Activated T-helper 1 cell treated with anti-CD3 and anti-CD28 coated beads, Interleukin-12 subunit alpha, Interleukin-12 subunit beta, Interleukin-2, Interleukin-4 antibody, amounts not matched to agents 30 ng/mL and 10 ng/mL and 1 ng/mL, durations not matched to agents 14 hours and 24 hours and 36 hours (primary cell): ENCODE measurements at places on chromosomes 1 and 21. TPM values are rescaled to one million over a fixed set of nuclear protein-coding genes. Genes with fewer than 3 reads are reported as not detected.

FCRL5 gene
- total RNA-seq, result not detected in 2 replicates

TMEM54 gene
- 0.78 and 1.0 TPM in 2 replicates for total RNA-seq

NOL9 gene
- 50.4 and 58.9 TPM in 2 replicates for total RNA-seq

- DNase-seq, result no peak
- H3K27ac ChIP-seq, result no peak overlapping the region
- no peak overlapping the region for H3K4me3 ChIP-seq
- peaks cover 35% of the 10 kb centered on the region for H3K4me1 ChIP-seq
- H3K36me3 ChIP-seq, result peaks cover 52% of the 10 kb centered on the region
- H3K27me3 ChIP-seq, result no peaks in the 10 kb centered on the region
Observed at GRCh38 chr1:111704240-111704639, 35.0 kb downstream of the INKA2 start.

GRCh38 chr1:205436776-205437410 lies 15.0 kb upstream of the LEMD1 start:
- no peak for DNase-seq
- H3K4me3 ChIP-seq, result no peak overlapping the region
- H3K27me3 ChIP-seq, result peaks cover 20% of the 10 kb centered on the region

RGL1 gene
- total RNA-seq, result 2.7 and 2.8 TPM in 2 replicates

DNA sequence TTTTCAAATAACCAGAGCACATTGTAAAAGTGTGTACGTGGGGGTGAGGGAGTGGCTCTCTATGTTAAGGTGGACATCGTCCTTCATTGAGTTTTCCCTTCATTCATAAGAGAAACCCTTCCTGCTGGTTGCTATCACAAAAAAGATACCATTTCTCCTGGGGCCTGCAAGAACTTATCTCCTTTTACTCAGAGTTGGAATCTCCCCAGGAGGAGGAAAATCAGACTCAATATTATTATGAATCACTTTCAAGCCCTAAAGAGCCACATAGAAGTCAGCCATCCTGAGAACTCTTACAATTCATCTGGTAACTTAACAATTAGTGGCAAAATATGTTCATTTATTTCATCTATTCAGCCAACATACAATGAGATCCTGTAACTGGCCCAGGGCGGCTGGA lies 27.1 kb upstream of the TGFBR3 start:
- H3K4me1 ChIP-seq, result no peaks in the 10 kb centered on the region
- H3K4me3 ChIP-seq, result no peak overlapping the region
- no peak for DNase-seq
- no peaks in the 10 kb centered on the region for H3K36me3 ChIP-seq

DNA sequence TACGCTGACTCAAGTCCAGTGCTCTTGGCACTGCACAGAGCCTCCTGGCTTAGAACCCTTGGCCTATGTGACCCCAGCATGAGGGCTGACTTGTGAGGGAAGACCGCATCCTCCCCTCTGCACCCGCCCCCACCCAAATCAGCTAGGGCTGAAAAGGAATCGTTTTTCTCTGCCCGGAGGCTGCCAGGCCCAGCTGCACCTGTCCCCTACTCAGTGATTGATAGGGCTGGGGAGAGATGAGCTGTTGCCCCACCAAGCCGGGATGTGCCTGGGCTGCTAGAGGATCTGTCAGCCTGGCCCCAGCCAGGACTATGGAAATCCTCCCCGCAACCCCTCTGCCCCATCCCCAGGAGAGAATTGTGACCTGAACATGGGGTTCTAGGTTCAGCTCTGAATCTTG lies 20.6 kb downstream of the MYOG start:
- no peak overlapping the region for H3K27ac ChIP-seq
- no peaks in the 10 kb centered on the region for H3K27me3 ChIP-seq
- H3K4me1 ChIP-seq, result no peaks in the 10 kb centered on the region
- H3K36me3 ChIP-seq, result peaks cover 9% of the 10 kb centered on the region
